NCI-H2029 (cell line): ENCODE measurements at places on chromosomes 16 and 17.

GRCh38 chr17:68507576-68507975 is 4.7 kb upstream of the PRKAR1A start:
- DNase-seq: no peak

DNA sequence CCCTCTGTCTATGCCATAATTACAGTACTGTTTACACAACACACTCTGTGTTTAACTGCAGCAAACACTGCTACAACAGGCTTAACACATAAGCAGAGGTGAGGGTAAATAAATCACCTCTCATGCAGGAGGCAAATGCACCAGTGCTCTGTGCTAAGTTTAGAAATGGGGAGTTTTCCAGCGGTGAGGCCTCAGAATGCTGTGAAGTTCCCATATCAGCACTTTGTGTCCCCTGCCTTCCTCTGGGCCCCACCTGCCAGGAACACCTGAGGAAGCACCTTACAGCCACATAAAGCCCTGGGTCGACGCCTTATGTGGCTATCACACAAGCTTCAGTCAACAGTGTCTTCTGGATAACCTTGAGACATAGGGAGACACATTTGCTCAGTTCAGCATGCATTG is 304.5 kb downstream of the HAPSTR1 start:
- peak; percentile 56 for DNase-seq

DNA sequence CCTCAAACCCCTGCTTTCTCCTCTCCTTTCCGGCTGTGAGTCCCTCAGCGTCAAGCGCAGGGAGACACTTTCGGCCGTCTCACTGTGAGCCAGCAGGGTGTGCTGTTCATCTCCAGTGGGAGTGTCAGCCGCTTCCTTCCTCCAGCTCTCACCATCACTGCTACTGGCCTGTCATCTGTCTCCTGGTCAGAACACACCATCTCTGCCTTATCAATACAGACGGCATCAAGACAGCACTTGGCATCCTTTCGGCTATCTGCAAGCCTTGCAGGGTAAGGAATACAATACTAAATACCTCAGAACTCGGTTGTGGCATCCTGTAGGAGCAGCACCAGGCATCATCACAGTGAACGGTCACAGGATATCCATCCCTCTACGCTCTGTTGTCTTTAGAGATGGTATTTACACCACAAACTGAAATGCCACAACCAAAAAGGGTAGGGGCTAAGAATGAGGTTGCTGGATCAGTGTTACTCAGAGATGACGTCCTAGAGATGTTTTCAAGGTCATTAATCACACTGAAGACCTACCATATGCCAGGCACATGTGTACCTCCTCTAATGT is 20.7 kb upstream of the CMTM4 start:
- DNase-seq: no peak

GRCh38 chr16:55439101-55439690 is 39.8 kb upstream of the MMP2 start:
- no peak for DNase-seq

GRCh38 chr17:34241062-34241461 is 14.0 kb upstream of the CCL2 start:
- no peak for DNase-seq

DNA sequence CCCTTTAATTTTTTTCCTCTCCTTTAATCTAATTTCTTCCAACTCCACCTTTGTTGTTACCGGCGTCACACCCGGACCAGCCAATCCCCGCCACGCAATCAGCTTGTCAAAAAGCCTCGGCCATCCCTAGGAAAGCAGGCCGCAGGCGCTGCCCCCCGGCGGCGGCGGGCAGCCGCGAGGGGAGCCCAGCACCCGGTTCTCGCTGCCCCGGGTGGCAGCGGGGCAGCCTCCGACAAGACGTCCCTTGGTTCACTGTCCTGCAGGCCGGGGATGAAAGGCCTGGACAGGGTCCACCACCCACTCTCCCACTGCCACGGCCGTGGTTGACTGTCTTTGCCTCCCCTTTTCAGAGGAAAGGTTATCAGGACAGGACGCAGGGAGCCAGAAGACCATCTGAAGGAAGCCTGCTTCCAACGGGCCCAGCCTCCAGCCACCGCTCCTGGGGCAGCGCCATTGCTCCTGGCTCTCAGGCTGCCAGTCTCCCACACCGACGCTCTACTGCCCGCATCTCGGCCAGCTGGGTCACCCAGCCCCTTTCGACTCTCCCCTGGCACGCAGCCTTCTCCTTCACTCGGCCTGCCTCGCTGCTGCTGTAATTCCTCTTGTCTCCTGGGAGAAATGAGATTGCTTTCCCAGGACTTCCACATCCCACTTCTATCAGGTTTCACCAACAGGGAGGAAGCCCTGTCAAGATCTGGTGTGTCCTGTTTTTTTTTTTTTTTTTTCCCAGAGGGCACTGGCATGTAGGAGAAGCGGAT is 2.8 kb upstream of the UBTF start:
- DNase-seq: peak; percentile 47

DNA sequence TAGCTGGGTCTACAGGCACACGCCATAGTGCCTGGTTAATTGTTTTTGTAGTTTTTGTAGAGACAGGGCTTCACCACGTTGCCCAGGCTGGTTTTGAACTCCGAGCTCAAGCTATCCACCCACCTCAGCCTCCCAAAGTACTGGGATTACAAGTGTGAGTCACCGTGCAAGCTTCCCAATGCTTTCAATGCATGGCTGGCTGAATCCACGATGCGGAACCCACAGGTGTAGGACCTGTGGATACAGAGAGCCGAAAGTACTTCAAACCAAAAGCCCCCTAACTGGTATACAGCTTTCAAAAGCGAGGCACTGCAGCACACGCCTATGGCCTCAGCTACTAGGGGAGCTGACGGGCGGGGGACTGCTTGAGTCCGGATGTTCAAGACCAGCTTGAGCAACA is 44.8 kb downstream of the METTL16 start:
- no peak for DNase-seq

DNA sequence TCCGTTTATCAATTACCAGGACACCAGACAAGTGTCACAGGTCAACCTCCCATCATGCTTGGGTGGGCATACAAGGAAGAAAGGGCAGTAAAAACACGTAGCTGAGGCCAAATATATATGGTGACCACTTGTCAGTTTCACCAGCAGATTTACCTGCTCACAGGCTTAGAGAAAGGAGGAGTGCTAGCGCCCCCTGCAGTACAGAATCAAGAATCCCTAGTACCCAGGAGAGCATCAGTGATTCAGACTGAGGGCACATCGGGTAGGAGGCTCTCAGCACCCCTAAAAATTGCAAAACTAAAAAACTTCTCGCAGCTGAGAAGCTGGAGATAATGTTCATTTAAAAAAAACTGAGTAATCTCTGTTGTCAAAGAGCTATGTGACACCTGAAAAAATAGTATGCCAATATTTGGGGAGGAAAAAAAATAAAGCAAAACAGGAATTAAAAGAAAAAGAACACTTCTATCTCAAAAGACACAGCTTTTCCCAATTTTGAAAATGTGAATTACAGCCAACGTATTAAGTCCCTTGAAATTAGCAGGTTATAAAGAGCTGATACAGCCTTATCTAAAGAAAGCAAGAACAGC is 21.2 kb upstream of the MON1B start:
- DNase-seq: peak; percentile 44

- DNase-seq: no peak
Observed at GRCh38 chr16:51549836-51550235, 398.8 kb upstream of the SALL1 start.

DNA sequence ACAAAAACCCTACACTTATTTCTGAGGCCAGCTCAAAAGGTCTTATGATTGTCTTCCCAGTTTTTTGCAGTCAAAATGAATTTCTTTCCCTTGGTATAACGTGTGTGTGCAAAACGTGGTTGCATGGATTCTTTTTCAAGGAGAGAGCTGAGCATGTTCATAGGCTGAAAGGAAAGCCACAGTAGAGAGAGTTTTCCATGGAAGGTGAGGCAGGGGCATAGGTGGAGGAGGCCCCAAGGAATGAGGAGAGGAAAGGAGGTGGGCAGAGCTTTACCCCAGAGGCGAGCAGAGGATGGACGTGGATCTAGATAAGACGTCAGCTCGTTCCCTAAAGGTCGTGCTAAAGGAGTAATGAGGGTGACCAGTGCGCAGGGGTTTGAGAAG is 22.8 kb downstream of the TRPV2 start:
- DNase-seq: no peak

DNA sequence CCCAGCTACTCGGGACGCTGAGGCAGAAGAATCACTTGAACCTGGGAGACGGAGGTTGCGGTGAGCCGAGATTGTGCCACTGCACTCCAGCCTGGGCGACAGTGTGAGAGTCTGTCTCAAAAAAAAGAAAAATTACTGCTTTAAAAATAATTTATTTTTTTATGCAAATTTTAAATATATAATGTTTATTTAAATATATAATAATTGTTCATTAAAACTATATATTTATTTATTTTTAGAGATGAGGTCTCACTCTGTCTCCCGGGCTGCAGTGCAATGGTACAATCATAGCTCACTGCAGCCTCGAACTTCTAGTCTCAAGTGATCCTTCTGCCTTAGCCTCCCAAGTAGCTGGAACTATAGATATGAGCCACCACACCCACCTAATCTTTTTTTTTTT is 15.2 kb upstream of the DBNDD1 start:
- DNase-seq: no peak
